Adrenal gland (tissue), 19 donors: ENCODE measurements at places on chromosomes 5 and 9. TPM values are rescaled to one million over a fixed set of nuclear protein-coding genes. Genes with fewer than 3 reads are reported as not detected.

The TLX3 gene
- total RNA-seq: not detected

The PCDHGA4 gene
- total RNA-seq: 4.3 TPM

The CYSRT1 gene
- 0.56 TPM for total RNA-seq

The ADAMTS6 gene
- 0.75 TPM for total RNA-seq

The SPINK13 gene
- total RNA-seq: 0.46 TPM

The UNC13B gene
- 38.0 TPM for total RNA-seq

The GRXCR2 gene
- total RNA-seq: not detected

The SOHLH1 gene
- total RNA-seq: not detected

The GRIA1 gene
- 0.23 TPM for total RNA-seq

The CYFIP2 gene
- 53.2 TPM for total RNA-seq

The FSTL4 gene
- 0.72 TPM for total RNA-seq

The CD180 gene
- 2.3 TPM for total RNA-seq

The CCIN gene
- total RNA-seq: 0.22 TPM

The SPIN1 gene
- total RNA-seq: 63.1 TPM

The BTNL3 gene
- not detected for total RNA-seq

The TNC gene
- total RNA-seq: 12.1 TPM

The GLRA1 gene
- total RNA-seq: not detected

The RHOBTB3 gene
- 159 TPM for total RNA-seq

The ICE1 gene
- total RNA-seq: 20.4 TPM

The SLC46A2 gene
- total RNA-seq: 0.55 TPM

The GPX8 gene
- total RNA-seq: 18.7 TPM

The SLC6A19 gene
- total RNA-seq: not detected

The PIP5KL1 gene
- total RNA-seq: 2.3 TPM

The PCDHA1 gene
- total RNA-seq: not detected

The PCDHA13 gene
- 0.67 TPM for total RNA-seq

The NR2F1-AS1 gene
- total RNA-seq: 18.5 TPM
